Effector memory CD8-positive, alpha-beta T cell (primary cell): ENCODE measurements at places on chromosomes 7 and 10.

GRCh38 chr7:5580714-5581395 is 157.2 kb upstream of the TNRC18 start:
- no peak for DNase-seq

DNA sequence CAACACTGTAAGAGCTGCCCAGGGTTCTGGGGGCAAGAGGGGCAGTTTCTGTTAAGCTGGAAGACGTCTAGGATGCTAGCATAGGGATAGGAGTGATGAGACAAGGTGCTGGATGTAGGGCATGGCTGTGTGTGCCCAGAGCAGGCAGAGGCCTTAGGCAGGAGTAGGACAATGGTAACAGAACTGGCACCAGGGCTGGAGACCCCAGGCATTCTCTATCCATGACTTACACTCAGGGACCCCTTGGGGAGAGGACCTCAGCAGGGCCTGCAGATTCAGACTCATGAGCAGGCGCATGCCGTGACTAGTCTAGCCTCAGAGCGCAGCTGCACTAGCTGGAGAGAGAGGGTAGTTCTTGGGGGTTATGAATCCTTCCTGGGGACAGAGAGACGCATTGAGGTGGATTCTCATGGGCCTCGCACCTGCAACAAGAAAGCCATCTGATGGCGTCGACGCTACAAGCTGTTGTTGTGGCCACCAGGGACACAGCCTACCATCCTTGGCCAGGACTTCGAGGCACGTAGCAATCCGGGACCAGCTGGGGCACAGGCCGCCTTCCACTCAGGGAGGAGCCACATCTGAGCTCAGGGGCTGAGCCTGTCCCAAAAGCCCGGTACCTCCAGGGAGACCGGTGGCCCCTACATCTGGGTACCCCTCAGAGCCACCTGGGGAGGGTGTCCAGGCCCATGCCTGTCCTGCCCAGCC is 474.1 kb downstream of the PTPRN2 start:
- DNase-seq, result no peak

DNA sequence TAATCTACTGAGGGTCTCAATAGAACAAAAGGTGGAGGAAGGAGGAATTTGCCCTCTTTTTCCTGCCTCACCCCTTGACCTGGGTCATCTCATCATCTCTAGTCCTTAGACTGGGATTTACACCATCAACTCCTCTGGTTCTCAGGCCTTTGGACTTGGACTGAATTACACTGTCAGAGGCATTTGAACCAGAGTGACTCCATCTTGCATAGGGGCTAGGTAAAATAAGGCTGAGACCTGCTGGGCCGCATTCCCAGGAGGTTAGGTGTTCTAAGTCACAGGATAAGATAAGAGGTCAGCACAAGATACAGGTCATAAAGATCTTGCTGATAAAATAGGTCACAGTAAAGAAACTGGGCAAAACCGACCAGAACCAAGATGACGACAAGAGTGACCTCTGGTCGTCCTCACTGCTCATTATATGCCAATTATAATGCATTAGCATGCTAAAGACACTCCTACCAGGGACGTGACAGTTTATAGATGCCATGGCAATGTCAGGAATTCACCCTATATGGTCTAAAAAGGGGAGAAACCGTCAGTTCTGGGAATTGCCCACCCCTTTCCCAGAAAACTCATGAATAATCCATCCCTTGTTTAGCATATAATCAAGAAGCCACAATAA is 84.0 kb downstream of the C1GALT1 start:
- no peak for DNase-seq

DNA sequence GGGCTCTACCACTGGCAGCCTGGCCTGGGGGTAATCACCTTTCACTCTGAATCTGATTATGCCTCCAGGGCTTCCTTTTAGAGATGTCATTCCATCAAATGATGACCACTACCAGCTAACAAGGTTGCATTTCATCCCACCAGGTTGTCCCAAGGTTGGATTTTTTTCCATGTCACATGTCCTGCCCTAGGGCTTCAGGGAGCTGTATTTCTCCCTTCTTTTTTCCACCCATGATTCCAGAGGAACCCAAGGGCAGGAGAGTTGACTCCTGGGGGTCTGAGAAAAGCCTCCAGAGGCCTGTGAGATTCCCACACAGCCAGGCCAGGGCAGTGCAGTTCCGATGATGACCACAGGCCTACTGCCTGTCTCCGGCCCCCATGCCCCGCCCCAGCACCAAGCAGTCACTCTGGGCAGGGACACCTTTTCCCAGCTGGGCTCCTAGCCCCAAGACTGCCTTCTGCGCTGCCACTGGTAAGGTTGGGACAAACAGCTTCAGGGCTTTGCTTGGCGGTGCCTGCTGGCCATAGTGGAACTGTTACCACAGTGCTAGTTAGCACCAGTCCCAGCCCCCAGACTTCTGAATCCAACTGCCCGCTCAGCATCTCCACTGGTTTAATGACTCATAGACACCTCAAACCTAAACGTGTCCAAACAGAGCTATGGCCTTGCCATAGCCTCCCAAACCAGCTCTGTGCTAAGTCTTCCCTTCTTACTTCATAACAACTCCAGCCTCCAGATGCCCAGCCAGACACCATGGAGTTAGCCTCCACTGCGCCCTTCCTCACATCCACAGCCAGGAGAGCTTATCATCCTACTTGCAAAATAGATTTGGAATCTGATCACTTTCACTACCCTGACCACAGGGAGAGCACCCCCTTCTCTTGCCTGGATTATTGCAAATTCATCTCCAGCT is 133.7 kb downstream of the ARHGAP22 start:
- no peak for DNase-seq

DNA sequence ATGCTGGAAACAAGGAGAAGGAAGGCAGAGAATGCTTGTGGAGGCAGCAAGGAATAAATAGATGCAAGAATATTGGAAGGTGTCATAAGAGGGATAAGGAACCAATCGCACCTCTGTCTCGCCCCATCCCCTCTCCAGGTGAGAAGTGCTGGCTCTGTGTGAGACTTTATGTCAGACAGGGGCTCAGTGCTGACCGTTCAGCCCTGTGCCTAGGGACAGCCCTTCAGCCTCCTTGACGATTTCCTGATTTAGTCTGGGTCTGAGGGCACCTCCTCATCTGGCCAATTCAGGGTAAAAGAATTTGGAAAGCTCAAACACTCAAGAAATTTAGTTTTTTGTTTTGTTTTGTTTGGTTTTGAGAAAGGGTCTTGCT is 54.9 kb downstream of the FAM241B start:
- DNase-seq, result no peak

DNA sequence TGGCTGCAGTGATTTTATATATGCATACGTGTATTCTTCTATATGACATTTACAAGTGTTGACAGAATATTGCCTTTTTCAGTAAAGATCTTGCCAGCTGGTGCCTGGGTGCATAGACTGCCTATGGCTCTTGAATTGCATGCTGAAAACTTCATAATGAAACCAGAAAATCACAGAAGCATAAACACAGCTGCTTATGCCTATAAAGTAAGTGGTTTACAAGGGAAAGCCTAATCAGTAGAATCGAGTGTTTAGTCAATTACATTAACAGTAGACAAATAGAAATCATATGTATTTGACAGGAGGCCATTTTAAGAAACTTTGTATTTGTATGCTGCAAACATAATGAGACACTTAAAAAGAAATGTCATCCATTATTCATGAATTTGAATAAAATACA is 82.5 kb downstream of the TMEM168 start:
- no peak for DNase-seq

- no peak for DNase-seq
These were observed 64.5 kb downstream of the PDIA4 start for GRCh38 chr7:148963583-148964482.

- no peak for DNase-seq
These were observed 24.0 kb downstream of the WASL start for GRCh38 chr7:123724817-123725253.

- no peak for DNase-seq
These were observed 15.6 kb downstream of the SEC23IP start for GRCh38 chr10:119908166-119908565.

DNA sequence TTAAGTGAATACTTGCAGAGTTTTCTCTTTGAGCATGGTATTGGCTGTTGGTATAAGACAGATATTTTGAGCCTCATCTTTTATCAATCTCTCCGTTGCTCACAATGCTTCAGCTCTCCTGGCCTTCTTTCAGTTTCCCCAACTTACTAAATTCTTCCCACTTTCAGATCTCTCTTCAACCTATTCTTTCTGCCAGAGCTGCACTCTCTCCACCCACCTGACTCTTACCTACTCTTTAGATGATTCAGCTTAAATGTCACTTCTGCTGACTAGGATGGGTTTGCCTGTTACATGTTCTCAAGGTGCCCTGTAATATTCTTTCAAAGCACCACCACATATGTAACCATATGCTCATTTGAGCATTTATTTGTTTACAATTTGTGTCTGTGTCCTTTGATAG is 1.6 kb downstream of the EXOSC1 start:
- no peak for DNase-seq

DNA sequence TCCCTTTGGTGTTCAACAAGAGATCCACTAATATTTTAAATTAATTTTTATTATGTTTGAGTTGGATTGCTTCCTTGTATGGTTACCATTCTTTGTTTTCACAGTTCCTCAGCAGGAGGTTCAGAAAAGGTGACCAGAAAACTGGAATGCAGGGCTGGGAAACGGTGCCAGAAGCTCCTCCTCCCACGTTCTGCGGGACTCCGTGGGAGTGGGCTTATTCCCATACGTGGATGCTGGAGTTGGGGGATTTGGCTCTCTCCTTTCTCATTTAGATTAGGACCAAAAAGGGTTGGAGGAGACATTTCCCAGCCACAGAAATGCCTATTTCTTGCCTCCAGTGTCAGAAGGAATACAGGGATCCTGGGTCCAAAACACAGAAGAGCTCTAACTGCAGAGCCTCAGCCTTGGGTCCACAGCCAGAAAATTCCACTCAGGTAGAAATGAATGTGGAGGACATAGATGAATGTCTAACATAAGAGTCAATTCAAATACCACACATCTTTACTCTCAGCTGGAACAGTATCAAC is 56.0 kb downstream of the SORBS1 start:
- no peak for DNase-seq

- no peak for DNase-seq
These were observed 62.0 kb downstream of the SUFU start for GRCh38 chr10:102565793-102566192.
